ENCODE measurements at places on chromosomes 5 and 9.

GRCh38 chr5:142325725-142326479, 1.1 kb upstream of the SPRY4 start:
- DNase-seq: peak; percentile 86

DNA sequence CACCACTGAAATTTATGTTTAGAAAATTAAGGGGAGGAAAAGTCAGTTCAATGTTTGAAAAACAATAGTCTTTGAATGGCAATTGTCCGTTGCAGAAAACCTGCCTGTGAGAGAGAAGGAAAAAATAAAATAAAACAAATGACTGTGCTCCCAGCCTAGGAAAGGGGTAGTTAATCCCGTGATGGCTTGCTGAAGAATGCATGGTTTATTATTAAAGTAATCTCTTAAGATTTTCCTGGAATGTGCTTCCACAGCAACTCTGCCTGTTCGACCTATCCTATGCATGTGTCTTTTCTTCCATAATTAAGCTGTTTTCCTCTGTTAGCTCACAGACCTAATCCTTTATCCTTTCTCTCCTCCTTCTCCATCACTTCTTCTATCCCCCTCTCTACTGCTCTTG, 2.4 kb upstream of the DAB2 start:
- DNase-seq: peak; percentile 37

- DNase-seq: peak; percentile 17
Observed at GRCh38 chr5:108201721-108202120, 180.2 kb downstream of the FBXL17 start.

DNA sequence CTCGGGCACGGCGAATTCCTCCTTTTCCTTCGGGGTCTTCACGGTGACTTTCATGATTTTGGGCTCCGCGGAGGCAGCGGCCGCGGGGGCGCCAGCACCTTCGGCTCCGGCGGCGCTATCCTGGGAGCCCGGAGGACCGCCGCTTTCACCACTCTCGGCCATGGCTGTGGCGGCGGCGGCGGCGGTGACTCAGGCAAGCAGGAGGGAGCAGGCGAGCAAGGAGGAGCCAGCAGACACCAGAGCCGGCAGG, 315 bp downstream of the UBQLN1 start:
- DNase-seq: no peak

- no peak for DNase-seq
Observed at GRCh38 chr9:15576350-15577050, 23.7 kb downstream of the CCDC171 start.

- no peak for DNase-seq
Observed at GRCh38 chr5:147567917-147568598, 58.2 kb upstream of the DPYSL3 start.

GRCh38 chr5:64925123-64925522, 156.4 kb downstream of the CWC27 start:
- no peak for DNase-seq

- no peak for DNase-seq
Observed at GRCh38 chr9:76629205-76629990, 134.8 kb upstream of the PCA3 start.

DNA sequence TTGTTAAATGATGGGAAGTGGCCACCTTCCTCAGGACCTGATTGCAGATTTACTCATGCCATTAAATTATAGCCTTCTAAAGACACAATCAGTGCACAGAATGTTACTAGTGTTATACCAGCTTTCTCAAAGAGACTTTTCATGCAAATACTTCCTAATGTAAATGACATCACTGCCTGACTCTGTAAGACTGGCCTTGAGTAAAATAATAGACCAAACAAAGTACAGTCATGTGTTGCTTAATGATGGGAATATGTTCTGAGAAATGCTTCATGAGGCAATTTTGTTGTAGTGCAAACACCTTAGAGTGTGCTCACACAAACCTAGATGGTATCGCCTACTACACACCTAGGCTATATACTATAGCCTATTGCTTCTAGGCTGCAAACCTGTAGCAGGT, 17.0 kb upstream of the C1QTNF3 start:
- no peak for DNase-seq
